ENCODE measurements at places on chromosomes 12 and 14. TPM values are rescaled to one million over a fixed set of nuclear protein-coding genes. Genes with fewer than 3 reads are reported as not detected.

- no peaks in the 10 kb centered on the region for H3K27me3 ChIP-seq
- DNase-seq = no peak
- no peak overlapping the region for H3K4me3 ChIP-seq
- peak overlapping the region; percentile 72 for H3K27ac ChIP-seq
These were observed 17.3 kb upstream of the DNAH10 start for GRCh38 chr12:123744836-123745235.

DNA sequence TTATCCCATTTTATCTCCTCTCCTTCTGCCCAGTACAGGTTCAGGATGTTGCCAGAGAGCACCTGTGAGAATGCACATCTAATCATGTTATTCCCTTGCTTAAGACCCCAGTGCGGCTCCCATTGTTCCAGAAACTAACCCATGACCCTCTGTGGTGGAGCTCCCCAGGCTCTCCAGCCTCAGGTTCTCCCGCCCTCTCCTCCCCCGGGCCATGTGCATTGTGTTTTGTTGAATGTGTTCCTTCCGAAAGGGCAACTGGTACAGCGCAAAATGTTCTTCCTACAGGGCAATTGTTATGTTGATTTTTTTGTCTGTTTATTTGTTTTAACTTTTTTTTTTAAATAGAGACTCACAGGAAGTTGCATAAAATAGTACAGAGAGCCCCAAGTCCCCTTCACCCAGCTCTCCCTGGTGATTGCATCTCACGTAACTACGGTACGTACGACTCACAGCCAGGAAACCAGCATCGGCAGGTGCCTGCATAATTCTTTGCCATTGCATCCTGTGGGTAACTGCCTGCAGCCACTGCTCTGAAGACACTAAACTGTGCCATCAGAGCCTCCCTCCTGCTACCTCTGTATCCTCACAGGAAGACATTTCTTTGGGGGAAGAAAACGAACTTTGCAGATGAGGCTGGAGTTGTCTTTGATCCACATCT is 31.2 kb downstream of the TMEM132C start:
- no peak overlapping the region for H3K4me3 ChIP-seq
- no peaks in the 10 kb centered on the region for H3K4me1 ChIP-seq
- DNase-seq = no peak
- H3K27me3 ChIP-seq = no peaks in the 10 kb centered on the region
- H3K36me3 ChIP-seq = no peaks in the 10 kb centered on the region

- peak overlapping the region; percentile 88 for H3K4me3 ChIP-seq
- H3K36me3 ChIP-seq = no peaks in the 10 kb centered on the region
- no peak for DNase-seq
- peaks cover 18% of the 10 kb centered on the region for H3K4me1 ChIP-seq
- peak overlapping the region; percentile 51 for H3K27ac ChIP-seq
- peaks cover 22% of the 10 kb centered on the region for H3K27me3 ChIP-seq
These were observed 743 bp upstream of the AACS start for GRCh38 chr12:125064492-125064891.

- H3K4me1 ChIP-seq = peaks cover 9% of the 10 kb centered on the region
- H3K27me3 ChIP-seq = no peaks in the 10 kb centered on the region
- no peaks in the 10 kb centered on the region for H3K36me3 ChIP-seq
- no peak overlapping the region for H3K4me3 ChIP-seq
- peak overlapping the region; percentile 4 for H3K27ac ChIP-seq
- no peak for DNase-seq
These were observed 319.9 kb downstream of the KCNC2 start for GRCh38 chr12:74889563-74890236.

- no peaks in the 10 kb centered on the region for H3K36me3 ChIP-seq
- no peaks in the 10 kb centered on the region for H3K27me3 ChIP-seq
- H3K4me1 ChIP-seq = no peaks in the 10 kb centered on the region
- H3K27ac ChIP-seq = no peak overlapping the region
These were observed 32.1 kb downstream of the DEPDC4 start for GRCh38 chr12:100234591-100235304.

DNA sequence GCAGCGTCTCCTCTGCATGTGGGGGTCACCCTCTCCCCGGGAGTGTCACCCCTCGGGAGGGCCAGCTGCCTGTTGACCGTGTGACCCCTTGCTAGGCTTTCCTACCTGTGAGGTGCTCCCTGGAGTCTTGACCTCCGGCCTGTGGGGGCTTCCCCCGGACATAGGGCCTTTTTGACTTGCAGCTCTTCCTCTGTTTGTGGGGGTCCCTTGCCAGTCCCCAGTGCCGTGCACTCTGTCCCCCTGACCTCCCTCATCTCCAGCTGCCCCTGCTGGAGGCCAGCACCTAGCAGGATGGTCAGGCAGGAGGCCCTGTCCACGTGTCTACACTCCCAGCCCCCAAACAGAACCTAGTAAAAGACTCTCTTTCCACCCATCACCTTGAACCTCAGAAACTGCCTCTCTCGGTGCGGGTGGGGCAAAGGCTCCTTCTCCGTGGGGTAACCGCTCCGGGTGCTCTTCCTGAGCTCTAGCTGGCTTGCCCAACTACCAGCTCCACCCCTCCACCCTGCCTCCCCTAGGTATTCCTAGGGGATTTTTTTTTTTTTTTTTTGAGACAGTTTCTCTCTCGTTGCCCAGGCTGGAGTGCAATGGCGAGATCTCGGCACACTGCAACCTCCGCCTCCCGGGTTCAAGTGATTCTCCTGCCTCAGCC is 810 bp downstream of the AACS start:
- DNase-seq = no peak
- peak overlapping the region; percentile 88 for H3K4me3 ChIP-seq
- no peaks in the 10 kb centered on the region for H3K36me3 ChIP-seq
- peak overlapping the region; percentile 29 for H3K27ac ChIP-seq
- peaks cover 18% of the 10 kb centered on the region for H3K4me1 ChIP-seq
- peaks cover 18% of the 10 kb centered on the region for H3K27me3 ChIP-seq

Gene PMCH
- not detected for total RNA-seq

Gene KLRC1
- not detected for total RNA-seq

Gene RBP5
- total RNA-seq = not detected

Gene TPH2
- total RNA-seq = not detected
